ENCODE measurements at places on chromosomes 12 and 14.

DNA sequence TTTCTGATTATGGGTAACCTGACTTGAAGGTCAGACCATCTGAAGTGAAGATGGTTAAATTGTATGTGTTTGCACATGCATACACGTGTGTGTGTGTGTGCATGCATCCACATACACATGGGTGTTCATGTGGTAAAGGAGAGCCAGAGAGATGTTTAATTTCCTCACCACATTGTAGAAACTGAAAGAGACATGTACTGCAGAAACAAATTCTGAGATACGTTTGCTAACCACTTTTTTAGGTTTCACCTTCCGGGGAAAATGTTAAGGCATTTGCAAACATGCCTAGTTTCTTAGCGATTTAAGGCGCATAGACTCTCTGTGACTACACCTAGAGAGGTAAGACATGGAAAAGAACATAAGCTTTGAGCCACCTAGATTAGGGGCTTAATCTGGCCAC lies 362.9 kb downstream of the RAD51B start:
- DNase-seq, result no peak

- DNase-seq, result no peak
These were observed 303.1 kb upstream of the SOX5 start for GRCh38 chr12:24252602-24253001.

DNA sequence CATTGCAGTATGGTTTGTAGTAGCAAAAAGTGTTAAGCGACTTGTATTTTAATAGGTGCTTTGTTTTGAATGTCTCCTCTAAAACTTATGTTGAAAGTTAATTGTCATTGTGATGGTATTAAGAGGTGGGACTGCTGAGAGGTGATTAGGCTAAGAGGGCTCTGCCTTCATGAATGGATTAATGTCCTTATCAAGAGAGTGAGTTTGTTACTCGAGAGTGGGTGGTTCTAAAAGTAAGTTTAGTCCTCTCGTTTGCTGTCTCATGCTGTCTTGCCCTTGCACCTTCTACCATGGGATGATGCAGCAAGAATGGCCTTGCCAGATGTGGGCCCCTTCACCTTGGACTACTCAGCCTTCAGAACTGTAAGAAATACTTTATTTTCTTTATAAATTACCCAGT lies 17.4 kb downstream of the ZDHHC17 start:
- DNase-seq, result no peak

DNA sequence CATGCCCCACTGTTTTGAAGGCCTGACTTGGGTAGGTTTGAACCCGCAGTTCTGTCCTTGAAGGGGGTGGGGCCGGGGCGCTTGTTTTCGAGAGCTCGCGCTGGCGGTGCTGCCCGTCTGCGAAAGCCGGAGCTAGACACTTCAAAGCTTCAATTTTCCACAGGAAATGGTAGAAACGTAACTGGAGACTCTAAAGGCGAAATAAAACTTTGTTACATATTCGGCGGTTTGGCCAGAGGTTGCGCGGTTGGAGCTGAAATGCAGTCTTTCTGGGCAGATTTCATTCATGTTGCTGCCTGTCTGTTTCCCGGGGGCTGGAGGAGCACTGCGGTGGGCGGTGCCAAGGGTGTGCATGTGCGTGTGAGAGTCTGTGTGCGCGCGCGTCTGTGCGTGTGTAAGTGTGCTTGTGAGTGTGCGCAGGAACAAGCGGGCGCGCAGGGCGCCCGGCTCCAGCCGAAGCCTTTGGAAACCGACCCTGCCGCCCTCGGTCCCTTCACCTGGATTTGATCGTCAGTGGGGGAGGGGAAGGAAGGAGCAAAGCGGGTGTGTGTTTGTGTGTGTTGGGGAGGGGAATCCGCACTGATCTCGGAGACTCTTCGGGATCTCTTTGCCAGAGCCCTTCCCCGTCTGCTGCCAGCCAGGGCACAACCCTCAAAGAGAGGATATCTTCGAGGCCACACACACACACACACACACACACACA lies 227.7 kb upstream of the CRY1 start:
- no peak for DNase-seq

DNA sequence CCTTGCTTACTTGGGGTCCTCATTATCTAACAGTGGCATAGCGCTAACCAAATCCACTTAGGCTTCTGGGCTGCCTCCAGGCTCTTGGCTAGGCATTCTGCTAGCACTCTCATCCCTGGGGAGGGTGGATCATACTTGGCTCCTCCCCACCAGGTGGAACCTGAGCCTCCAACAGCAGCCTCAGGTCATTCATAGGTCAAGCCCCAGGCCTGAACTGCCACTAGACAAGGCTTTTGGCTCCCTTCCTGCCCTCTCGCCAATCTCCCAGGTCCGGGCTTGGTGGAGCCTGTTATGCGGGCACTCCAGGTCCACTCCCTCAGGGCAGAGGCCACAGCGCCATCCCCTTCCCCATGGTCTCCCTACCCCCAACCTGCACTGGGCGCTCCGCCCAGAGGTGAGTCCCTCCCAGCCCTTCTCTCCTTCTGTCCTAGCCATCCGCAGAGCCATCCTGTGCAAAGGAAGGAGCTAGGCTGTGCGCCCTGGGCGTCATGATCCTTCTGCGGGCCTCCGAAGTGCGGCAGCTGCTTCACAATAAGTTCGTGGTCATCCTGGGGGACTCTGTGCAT lies 154.9 kb upstream of the AMIGO2 start:
- DNase-seq, result no peak

DNA sequence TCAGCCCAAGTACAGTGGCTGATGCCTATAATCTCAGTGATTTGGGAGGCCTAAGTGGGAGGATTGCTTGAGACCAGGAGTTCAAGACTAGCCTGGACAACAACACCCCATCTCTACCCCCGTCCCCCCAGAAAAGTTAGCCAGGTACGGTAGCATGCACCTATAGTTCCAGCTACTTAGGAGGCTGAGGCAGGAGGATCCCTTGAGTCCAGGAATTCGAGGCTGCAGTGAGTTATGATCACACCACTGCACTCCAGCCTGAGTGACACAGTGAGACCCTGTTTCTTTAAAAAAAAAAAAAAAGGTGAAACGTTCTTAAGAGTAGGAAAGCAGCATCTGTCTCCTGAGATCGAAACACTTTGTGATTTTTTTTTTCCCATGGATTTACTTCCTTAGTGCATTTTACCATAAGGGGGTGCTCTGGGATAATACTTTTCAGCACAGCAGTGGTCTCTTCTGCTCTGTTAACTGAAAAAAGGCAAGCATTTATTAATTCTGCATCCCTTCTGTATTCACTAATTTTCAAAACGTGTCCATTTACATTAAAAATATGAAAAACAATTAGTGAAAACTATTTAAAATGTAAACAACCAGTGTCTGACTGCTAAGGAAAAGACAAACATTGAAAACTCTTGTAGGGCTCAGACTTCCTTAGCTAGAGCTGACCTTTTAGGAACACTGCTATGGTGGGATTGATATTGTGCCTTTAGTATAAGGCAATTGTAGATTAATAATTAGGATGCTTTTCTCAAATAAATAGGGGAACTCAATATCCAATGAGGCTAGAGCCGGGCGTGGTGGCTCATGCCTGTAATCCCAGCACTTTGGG lies 31.2 kb upstream of the USP44 start:
- DNase-seq, result peak; percentile 65

GRCh38 chr14:72678356-72678755 lies 215.5 kb downstream of the DPF3 start:
- no peak for DNase-seq

DNA sequence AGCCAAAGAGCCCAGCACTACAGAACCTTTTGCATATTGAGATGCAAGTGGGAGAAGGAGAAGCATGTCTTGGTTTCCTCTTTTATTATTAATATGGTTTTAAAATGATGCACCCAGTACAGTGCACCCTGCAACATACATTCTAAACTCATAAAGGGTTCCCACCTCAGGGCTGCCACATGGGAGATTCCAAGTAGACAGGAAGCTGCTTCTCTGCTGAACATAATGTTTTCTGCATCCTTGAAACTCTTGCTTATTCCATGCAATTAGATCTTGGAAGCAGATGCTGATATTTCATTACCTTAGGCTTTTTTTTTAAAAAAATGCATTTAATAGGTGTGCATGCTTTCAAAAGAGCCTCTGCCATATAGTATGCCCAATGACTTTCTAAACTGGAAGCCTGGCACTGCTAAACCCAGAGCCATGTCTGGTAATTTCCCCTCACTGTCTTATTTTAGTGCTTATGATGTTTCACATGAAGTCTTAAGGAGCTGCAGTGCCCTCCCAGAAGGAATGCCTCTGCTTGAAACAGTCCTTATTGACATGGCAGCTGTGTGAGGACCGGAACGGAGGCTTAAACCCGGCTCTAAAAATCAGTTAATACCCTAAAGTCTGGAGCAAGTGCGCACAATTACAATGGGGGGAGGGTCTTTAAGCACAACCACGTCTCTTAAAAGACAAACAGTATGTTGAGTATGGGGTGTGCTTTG lies 2.0 kb upstream of the SIX1 start:
- DNase-seq, result peak; percentile 65

- no peak for DNase-seq
These were observed 157.4 kb upstream of the TMEM260 start for GRCh38 chr14:56422221-56422620.

DNA sequence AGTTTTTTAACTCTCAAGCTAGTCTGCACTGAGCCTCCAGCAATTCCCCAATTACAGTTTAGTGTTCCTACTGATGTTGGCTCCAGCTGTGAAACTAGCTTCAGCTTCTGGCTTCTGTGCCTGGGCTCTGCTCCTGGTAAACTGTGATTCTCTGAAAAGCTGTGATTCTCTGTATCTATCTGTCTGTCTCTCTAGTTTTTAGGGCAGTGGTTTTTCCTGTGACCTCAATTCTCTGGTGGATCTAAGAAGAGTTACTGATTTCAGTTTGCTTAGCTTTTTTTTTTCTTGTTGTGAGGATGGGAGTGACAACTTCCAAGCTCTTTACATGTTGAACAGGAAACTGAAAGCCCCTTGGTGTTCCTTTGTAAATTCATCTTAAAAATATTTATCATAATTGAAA lies 3.8 kb upstream of the HIF1A start:
- DNase-seq, result no peak

DNA sequence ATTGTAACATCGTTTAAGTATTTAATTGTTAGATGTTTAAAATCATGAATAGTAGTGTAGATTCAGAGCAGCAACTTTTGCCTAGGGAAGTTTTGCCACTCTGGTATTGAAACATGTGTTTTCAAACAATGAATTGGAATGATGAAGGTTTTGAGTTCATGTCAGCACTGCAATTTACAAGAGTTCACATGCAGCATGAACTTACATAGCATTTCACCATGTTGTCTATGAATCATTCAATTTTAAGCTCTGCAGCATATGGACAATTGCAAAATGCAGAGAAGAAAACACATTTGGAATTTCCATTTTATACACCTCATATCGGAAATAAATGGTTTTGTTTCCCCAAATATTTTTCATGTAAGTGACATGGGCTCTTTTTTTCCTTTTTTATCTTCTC lies 170.7 kb upstream of the CDKN3 start:
- no peak for DNase-seq

- DNase-seq, result no peak
These were observed 82.9 kb upstream of the DYNC1H1 start for GRCh38 chr14:101881426-101881825.

GRCh38 chr12:57455374-57456144 lies 452 bp downstream of the INHBE start:
- DNase-seq, result peak; percentile 79

- no peak for DNase-seq
These were observed 46.3 kb downstream of the ADGRD1 start for GRCh38 chr12:131000000-131000486.

- no peak for DNase-seq
These were observed 343.9 kb downstream of the NPAS3 start for GRCh38 chr14:33282331-33283230.

- peak; percentile 23 for DNase-seq
These were observed at the start of gene MGP for GRCh38 chr12:14885718-14886221. MGP (minus strand) TSS chr12:14885854; CDS start chr12:14885791, 63 bp downstream.

DNA sequence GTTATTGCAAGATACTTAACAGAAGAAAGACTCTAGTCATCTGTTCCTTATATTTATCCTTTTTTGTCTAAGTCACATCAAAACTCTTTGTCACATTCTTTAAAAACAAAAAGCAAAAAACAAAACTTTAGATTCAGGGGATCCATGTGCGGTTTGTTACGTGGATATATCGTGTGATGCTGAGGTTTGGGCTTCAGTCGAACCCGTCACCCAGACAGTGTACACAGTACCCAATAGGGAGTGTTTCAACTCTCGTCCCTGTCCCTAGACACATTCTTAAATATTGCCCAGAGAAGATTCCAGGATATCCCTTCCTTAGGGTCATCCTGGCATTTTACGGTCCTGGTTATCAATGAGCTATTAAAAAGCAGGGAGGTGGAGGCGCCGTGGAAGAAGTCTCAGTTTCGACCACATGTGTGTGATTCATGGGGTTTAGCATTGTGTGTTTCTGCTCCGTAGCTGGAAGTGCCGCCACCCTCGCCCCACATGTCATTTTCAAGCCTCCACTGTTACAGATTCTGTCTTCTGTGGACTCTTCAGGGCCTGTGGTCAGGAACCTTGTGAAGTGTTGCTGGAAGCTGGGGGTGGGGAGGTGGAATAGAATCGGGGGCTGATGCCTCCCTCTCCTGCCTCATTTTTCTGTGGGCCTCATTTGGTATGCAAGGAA lies 19.9 kb downstream of the CCND2 start:
- DNase-seq, result peak; percentile 14

DNA sequence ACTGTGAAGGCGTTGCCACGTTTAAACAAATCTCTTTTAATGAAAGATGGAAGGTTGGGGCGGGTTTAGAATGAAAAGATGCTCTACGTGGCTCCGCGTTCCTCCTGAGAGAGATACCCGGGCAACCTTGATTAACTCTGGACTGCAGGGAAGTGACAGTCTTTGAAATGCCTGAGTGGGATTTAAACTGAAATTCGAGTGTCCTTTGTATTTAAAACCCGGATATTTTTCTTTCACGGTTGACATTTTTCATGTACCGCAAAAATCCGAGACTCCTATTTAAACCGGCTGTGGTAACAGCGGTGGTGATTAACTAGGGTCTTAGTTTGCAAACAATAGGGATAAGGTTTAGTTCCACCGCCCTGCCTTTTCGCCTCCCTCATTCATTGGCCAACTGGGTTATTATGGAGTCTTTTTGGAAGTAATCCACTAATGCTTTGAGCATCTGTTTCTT lies 707 bp downstream of the G2E3 start:
- DNase-seq, result peak; percentile 53

DNA sequence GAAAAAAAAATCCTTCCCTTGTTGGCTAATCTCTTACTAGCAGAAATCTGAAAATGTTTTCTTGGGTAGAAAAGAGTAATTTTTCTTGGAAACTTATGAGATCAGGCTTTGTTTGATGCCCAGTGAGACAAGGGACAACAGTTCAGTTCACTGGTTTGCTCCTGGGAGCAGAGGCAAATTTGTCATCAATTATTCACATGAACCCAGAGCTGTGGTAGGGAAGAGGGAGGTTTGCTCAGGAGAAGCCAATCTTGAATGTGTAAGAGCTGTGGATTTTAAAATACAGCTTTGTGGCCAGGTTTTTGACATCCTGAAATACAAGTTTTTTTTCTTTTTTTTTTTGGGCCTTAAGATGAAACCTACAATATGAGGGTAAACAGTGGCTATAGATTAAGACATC lies 426.6 kb downstream of the ATP23 start:
- no peak for DNase-seq

DNA sequence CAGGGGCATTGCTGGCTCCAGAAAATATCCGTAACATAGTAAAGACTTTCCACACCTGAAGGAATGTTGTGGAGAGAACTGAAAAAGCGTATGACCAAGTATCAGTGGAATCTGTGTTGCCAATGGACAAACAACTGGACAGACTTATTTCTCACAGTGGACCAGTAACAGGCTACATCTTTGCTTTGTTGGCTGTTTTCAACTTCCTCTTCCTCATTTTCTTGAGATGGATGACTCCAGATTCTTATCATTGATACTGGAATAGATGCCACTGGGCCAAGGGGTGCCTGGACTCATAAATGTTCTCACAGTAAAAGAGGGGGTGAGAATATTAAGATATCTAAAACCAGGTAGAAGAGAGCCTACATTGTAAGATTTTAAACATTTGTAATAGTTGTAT lies 6.4 kb downstream of the GAS2L3 start:
- DNase-seq, result no peak
